ENCODE measurements at places on chromosomes 1 and 21.

- no peak for DNase-seq
Observed at GRCh38 chr1:178241837-178242236, 147.9 kb downstream of the RASAL2 start.

GRCh38 chr1:207673399-207673798 is 28.5 kb downstream of the CR1L start:
- no peak for DNase-seq

DNA sequence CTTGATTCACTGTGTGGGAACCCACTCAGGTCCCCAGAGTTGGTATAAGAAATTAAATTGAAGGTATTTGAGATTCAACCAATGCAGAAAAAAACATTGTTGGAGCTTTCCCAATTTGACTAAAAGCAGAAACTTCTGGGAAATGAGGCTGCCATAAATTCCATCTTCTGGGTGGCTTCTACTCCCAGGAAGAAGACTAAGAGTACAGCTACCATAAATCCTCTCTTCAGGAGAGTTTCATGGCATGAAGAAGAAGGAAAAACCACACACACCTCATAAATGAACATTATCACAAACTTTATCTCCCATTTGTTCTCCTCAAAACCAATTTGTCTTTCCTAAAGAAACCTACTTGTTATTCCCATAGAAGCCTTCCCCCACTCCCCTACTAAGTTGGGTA is 283.9 kb downstream of the DPYD start:
- DNase-seq: no peak

GRCh38 chr1:179318491-179318890 is 24.9 kb downstream of the SOAT1 start:
- DNase-seq: no peak

- DNase-seq: no peak
Observed at GRCh38 chr1:154802982-154803920, 66.8 kb downstream of the KCNN3 start.

DNA sequence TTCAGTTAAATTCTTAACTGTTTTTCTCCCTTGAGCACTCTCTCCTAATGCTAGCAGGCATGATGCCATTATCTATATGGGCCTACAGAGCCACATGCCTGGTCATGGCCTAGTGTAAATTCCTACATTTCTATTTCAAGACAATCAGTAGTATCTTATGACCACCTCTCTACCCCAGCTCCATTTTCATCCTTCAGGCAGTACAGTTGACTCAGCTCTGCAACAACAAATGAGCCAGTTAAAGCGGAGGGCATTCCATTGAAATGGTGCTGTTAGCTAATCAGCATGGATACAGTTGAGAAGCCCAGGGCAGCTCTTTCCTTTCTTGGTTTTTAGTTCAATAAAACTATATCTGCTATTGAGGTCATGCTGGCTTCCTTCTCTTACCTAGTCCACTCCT is 150.0 kb downstream of the PPP1R12B start:
- DNase-seq: peak; percentile 49

DNA sequence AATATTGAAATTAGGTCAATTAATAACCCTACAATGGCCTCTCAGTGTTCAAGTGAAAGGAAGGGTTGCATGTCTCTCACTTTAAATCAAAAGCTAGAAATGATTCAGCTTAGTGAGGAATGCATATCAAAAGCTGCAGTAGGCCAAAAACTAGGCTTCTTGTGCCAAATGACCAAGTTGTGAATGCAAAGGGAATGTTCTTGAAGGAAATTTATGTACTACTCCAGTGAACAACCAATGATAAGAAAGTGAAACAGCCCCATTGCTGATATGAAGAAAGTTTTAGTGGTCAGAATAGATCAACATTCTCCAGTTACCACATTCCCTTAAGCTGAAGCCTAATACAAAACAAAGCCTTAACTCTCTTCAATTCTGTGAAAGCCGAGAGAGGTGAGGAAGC is 10.0 kb downstream of the MAEL start:
- peak; percentile 16 for DNase-seq

GRCh38 chr1:224087286-224087794 is 26.6 kb upstream of the FBXO28 start:
- DNase-seq: no peak

- DNase-seq: no peak
Observed at GRCh38 chr1:110453829-110454228, 2.9 kb downstream of the PROK1 start.

DNA sequence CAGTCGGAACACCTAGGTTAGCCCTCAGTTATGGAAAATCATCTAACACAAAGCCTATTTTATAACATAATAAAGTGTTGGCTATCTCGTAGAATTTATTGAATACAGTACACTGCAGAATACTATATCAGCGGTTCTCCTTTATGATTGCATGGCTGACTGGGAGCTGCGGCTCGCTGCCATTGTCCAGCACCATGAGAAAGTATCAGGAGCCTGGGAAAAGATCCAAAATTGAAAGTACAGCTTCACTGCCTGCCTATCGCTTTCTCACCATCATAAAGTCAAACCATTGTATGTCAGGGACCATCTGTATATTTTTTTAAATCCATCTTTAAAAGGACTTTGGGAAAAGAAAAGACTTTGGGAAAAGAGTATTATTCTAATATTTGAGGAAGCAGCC is 111.9 kb upstream of the RAVER2 start:
- DNase-seq: no peak

- no peak for DNase-seq
Observed at GRCh38 chr1:76746206-76746605, 121.1 kb upstream of the ST6GALNAC5 start.

- DNase-seq: peak; percentile 31
Observed at GRCh38 chr1:238624776-238625175, 734.1 kb upstream of the ZP4 start.

- DNase-seq: peak; percentile 61
Observed at GRCh38 chr1:217089361-217090014, 366.3 kb upstream of the ESRRG start.

GRCh38 chr1:49333906-49334305 is 557.2 kb upstream of the BEND5 start:
- no peak for DNase-seq

GRCh38 chr1:26791626-26792025 is 3.9 kb downstream of the PIGV start:
- DNase-seq: no peak

DNA sequence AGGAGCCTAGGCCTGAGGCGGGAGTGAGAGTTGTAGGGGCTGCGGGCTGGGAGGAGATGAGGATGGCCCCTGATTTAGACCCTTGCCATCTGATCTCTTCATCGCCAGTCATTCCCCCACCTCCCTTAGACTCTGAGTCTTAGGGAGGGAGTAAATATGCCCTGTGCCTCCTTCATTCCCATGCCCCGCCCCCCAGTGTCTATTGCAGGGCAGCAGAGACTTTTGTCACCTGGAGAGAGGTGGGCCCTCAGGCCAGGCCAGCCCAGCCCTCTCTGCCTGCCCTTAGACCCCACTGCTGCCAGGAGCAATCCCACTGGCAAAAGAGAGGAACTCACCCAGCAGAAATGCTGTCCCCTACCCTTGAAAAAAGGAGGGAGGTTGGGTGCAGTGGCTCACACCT is 3.2 kb upstream of the MFAP2 start:
- DNase-seq: no peak

- no peak for DNase-seq
Observed at GRCh38 chr1:217647791-217648190, 16.6 kb downstream of the SPATA17 start.

GRCh38 chr1:91278754-91279153 is 125.9 kb downstream of the HFM1 start:
- peak; percentile 28 for DNase-seq

- DNase-seq: no peak
Observed at GRCh38 chr1:89941110-89941766, 53.7 kb upstream of the ZNF326 start.

DNA sequence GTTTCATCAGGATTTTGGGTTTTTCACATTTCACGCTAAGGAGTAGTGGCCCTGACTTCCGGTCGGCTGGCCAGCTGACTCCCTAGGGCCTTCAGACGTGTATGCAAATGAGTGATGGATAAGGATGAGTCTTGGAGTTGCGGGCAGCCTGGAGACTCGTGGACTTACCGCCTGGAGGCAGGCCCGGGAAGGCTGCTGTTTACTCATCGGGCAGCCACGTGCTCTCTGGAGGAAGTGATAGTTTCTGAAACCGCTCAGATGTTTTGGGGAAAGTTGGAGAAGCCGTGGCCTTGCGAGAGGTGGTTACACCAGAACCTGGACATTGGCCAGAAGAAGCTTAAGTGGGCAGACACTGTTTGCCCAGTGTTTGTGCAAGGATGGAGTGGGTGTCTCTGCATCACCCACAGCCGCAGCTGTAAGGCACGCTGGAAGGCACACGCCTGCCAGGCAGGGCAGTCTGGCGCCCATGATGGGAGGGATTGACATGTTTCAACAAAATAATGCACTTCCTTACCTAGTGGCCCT is 23.1 kb upstream of the TNFRSF1B start:
- DNase-seq: peak; percentile 98

GRCh38 chr21:46033410-46034400 is 52.1 kb downstream of the COL6A1 start:
- peak; percentile 78 for DNase-seq

GRCh38 chr1:118264343-118264742 is 79.3 kb upstream of the SPAG17 start:
- DNase-seq: no peak

- DNase-seq: no peak
Observed at GRCh38 chr21:37496972-37497371, 130.4 kb downstream of the DYRK1A start.

GRCh38 chr1:2376261-2376741 is 15.1 kb downstream of the MORN1 start:
- DNase-seq: no peak

DNA sequence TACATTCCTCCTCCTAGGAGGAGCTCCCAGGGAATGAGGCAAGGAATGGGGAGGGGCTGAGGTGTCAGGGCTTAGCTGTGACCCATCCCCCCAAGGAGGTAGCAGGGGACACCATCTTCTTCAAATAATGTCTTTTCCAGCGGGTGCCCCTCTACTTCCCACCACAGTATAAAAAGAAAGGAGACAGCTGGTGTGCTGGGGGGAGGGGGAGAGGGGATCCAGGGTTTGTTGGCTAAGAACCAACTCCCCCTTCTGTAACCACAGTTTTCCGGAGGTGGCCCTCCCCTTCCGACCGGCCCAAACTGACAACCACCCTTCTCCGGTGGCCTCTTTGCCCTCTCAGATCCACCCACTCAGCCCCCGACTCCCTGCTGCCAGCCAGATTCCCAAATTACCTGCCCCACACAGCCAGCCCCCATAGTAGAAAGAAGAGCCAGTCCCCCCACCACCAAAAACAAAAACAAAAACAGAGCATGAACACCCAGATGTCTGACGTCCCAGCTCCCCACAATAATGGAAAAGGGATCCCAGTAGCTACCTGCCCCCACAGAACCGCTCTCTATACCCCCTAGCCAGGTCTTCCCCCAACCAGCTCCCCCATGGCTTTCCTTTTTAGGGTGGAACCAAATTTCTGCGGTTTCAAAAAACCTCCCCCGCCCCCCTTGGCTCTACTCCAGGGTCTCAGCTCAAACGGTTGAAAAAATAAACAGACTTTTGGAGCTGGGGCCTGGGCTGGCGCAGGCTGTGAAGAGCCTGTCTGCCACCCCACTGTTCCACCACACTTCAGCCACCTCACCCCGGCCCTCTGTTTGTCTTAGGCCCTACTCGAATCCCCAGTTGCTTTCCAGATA is 2.1 kb downstream of the ARHGEF2 start:
- peak; percentile 75 for DNase-seq

GRCh38 chr1:170590921-170591705 is 59.1 kb downstream of the GORAB start:
- no peak for DNase-seq

GRCh38 chr1:208165659-208166058 is 78.5 kb downstream of the PLXNA2 start:
- peak; percentile 5 for DNase-seq

DNA sequence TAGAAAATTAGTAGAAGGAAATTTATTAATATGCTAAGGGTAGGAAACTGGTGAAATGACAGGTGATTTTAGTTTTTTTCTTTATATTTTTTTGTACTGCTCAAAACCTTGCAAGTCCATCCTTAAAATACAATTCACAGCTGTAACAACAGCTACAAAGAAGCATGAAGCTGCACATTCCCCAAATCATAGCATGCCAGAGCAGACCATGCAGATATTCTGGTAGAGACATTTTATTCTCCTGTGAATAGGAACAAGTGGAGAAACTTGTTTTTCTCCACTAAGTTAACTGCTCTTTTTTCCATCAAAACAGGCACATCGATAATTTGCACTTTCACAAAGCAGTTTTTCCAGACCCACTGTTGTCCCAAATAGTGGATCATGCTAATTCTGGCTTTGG is 1125.7 kb downstream of the BRINP3 start:
- no peak for DNase-seq

All from IMR-90 (cell line).